ENCODE measurements at places on chromosomes 16 and 17.

DNA sequence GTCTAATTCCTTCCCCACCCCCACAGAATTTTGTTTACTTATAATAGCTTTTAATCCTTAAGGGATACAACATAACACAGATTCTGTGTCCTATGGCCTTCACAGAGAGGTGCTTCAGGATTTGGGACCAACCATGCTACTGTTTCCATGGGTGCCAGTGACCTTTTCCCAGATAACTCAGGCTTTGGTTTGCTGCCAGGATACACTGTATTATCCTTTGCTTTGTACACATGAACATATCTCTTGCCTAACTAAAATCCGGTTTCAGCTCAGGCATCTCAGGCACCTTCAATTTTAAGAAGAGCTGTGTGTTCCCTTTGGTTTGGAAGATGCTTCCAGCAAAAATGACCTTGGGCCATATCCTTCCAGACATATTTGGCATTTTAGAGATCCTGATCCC is 428.4 kb upstream of the CDH5 start:
- DNase-seq: no peak

DNA sequence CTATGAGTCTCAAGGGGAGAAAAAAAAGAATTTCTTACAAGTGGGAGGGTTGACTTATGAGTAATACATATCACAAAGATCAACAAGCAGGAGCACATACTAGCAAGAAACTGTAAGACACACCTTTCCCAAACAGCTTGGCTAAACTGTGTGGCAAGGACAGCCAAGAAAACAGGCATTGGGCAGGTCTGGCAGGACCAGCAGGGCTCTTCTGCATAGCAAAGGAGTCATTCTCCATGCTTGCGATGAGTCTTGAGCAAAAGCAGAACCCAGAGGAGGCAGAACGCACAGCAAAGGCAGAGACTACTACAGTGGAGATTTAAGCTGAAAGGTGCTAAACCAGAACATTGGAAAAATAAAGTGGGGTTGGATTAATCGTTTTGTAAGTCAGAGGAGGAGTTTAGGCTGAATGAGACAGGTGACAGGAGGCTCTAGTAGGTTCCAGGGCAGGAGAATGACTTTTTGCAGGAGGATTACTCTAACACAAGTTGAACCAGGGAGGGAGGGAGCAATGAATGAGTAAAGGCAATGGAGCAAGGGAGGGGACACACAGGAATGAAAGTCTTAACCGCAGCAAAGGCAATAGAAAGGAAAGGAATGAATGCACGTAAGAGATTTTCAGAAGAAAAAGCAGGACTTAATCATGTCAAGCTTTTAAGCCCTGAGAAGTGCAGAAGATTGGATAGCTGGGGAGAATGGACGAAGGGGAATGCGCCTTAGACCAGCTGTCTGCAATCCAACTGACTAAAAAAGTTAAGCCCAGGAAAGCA is 2.7 kb downstream of the N4BP1 start:
- DNase-seq: no peak

DNA sequence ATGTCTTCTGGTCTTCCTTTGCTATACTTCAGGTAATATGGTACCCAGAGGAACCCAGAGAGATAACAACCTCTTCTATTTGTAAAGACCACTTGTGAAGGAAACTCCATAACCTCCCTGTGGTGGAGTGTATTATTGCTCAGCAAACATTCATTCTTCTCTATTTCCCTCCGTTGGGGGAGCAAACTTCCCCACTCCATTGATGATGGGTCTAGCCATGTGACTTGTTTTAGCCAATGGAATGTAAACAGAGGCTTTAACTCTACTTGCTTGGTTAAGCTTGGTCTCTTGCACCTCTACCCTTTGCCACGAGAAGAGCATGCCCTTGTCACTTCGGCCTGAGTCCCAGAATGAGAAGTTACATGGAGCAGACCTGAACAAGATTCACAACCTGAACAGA is 30.0 kb upstream of the SKAP1 start:
- no peak for DNase-seq

- DNase-seq: no peak
These were observed 77.1 kb upstream of the TBC1D3K start for GRCh38 chr17:37847102-37847501.

DNA sequence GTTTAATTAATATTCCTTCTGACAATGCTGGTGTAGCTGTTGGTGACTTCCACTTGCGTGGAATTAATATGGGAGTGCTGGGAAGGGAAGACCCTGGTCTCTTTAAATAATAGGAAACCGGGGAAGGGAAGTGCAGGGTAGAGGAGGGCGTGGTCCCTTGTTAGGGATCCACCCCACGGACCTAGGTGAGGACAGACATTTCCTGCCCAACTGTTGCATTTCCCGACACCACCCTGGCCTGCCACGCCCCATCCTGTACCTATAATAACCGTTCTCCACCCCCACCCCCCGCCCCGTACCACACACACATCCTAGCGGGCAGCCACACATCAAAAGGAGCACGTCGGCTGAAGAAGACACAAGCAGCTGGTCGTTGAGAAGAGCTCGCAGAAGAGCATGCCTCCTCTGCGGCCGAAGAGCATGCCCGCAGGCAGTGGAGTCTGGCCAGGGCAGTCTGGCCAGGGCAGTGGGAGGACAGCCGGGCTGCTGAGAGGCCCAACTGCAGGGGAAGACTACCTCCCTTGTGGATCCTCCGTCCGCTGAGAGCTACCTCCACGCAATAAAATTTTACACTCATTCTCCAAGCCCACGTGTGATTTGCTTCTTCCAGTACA is 36.8 kb upstream of the MMD start:
- no peak for DNase-seq

DNA sequence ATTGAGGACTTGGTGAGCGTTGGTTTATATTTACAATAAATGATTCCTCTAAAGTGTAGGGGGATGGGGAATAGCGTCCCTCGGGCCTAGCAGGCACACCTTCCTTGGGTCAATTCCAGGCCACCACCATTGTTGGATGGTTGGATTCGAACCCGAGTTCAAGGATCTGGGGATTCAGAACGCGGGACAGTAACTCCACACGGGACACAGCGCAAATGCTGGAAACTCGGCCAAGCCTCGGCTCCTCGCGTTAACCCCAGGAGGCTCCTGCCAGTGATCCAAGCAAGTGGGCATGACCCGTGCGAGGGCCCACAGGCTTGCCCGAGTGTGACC is 613 bp downstream of the B9D1 start:
- no peak for DNase-seq

DNA sequence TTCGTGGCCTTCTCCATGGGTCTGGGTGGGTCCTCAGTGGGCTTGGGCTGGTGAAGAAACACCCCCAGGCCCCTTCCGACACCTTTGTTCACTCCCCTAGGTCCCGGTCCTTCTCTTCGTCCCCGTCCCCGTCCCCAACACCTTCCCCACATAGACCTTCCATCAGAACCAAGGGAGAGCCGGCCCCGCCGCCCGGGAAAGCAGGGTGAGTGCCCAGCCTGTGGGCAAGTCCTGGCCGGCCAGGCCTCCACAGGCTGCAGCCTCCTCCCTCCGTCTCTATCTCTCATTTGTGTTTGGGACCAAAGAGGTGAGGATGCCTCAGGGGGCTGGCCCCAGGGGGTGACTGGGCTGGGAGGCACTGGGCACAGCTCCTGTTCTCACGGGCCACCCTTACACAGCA is 14.5 kb upstream of the IL17C start:
- no peak for DNase-seq

DNA sequence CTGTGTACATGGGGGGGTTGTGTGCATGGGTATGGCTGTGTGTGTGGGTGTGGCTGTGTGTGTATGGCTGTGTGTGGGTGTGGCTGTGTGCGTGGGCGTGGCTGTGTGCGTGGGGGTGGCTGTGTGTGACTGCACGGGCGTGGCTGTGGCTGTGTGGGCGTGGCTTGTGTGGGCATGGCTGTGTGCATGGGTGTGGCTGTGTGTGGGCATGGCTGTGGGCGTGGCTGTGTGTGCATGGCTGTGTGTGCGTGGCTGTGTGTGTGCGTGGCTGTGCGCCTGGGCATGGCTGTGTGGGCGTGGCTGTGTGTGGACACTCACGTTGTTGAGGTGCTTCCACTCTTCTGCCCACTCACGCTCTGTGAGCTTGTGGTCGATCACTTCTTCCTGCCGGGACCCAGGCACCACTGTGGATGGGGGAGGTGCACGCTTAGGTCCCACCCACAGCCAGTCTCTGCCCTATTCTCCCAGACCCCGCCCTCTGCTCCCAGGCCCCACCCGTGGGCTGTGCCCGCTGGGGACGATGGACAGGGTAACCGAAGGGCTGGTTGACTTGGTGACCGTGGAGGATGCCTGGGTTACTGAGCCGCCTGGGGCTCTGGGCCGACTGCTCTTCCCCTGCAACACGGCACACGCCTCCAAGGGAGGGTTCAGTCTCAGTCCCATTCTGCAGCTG is 16.0 kb upstream of the PABPN1L start:
- no peak for DNase-seq

DNA sequence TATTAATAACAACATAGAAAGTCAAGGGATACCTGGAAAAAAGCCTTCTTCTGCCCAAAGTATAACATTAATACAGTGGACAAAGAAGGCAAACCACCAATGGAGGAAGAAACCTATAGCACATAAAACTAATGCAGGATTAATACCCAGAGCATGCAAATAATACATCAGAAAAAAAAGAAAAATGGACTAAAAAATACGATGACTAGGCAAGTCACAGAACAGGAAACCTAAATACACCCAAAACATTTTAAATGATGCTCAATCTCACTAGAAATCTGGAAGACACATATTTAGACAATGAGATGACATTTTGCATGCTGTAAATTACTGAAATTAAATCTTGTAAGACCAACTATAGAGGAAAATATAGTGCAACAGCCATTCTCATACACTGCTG is 55.9 kb downstream of the MED13 start:
- DNase-seq: no peak

All from caudate nucleus (tissue), 63 donors.